Peyer's patch (tissue), 4 donors: ENCODE measurements at places on chromosomes 5 and 9. TPM values are rescaled to one million over a fixed set of nuclear protein-coding genes. Genes with fewer than 3 reads are reported as not detected.

SLC46A2 gene
- total RNA-seq = not detected

- no peak for DNase-seq
Observed at GRCh38 chr5:173680660-173681242, 64.3 kb upstream of the BOD1 start.

GRCh38 chr5:38768412-38769211, 77.2 kb upstream of the OSMR start:
- no peak for DNase-seq

DNA sequence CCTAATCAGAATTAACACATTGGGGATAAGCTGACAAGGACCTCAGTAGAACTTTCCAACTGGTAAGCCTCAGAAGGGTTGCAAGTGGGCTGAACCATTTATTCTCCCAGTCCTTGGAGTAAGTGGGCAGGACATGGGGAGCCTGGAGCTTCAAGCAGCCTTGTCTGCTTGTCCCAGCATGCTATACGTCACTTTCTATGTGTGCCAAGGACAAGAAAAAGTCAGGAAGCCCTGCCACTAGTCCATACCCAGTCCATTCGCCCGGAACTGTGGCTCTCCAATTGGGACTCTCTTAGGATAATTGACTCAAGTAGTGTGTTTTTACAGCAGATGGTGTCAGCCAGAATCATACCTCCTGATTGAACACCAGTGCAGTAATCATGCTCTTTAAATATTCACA, 62.6 kb upstream of the FRRS1L start:
- no peak for DNase-seq

- no peak for DNase-seq
Observed at GRCh38 chr9:133465984-133466383, 6.2 kb downstream of the CACFD1 start.

CAMSAP1 gene
- total RNA-seq = 23.1 TPM

DNA sequence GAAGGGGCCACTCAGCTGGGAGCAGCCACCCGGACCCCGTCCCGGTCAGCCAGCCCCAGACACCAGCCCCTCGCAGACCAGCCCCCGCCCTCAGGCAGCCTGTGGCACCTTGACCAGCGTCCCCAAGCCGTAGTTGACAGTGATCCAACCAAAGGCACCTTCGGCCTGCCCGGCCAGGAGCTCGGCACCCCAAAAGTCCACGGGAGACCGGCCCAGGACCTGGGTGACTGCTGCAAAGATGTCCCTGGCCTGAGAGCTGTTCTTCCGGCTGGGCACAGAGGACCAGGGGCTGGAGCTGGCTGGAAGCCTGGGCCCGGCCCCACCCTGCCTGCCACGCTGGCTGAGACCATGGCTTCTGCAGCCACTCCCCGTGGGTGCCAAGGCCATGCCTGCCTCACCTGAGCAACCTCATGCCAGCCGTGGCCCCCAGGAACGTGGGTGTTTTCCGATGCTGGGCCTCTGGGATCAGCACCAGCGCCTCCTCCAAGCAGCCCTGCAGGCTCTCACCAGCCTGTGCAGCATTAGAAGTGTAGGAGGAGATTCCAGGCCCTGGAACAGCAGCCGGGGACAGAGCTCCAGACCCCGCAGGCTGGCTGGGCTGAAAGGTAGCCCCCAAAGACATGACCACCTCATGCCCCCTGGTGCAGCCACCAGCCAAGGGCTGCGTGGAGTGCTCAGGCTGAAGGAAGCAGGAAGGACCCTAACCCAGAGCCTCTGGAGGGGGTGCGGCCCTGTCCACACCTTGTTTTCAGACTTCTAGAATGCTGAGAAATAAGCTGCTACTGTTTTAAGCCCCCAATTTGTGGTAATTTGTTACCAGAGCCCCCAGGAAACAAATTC, 4.2 kb downstream of the ENTPD8 start:
- no peak for DNase-seq

- no peak for DNase-seq
Observed at GRCh38 chr5:131396015-131396414, 132.2 kb downstream of the CDC42SE2 start.

- DNase-seq = no peak
Observed at GRCh38 chr5:146458894-146459293, 11.8 kb downstream of the TCERG1 start.

- DNase-seq = peak; percentile 20
Observed at GRCh38 chr5:132485641-132486317, 4.8 kb downstream of the IRF1 start.

KIF27 gene
- total RNA-seq = 8.8 TPM

EIF4EBP3 gene
- total RNA-seq = not detected

- DNase-seq = no peak
Observed at GRCh38 chr9:93674580-93675335, 98.4 kb downstream of the PHF2 start.

DNA sequence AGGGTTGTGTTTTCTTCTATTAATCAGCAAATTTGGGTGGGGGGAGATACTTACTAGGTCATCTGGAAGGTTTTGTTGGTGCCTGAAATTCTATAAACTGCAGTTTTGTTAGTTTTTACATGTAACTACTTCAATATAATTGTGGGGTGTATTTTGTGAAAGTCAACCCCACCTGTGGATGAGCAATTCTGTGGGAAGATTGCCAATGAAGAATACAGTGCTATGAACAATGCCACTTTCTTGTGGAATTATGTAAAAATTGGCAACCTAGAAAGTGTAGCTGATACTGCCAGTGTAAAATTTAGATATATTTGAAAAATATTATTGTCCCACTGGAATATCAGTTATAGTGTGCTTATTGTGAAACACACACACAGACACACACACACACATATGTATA, 80.7 kb downstream of the VCAN start:
- DNase-seq = no peak

ZFP37 gene
- 1.3 TPM for total RNA-seq

DNA sequence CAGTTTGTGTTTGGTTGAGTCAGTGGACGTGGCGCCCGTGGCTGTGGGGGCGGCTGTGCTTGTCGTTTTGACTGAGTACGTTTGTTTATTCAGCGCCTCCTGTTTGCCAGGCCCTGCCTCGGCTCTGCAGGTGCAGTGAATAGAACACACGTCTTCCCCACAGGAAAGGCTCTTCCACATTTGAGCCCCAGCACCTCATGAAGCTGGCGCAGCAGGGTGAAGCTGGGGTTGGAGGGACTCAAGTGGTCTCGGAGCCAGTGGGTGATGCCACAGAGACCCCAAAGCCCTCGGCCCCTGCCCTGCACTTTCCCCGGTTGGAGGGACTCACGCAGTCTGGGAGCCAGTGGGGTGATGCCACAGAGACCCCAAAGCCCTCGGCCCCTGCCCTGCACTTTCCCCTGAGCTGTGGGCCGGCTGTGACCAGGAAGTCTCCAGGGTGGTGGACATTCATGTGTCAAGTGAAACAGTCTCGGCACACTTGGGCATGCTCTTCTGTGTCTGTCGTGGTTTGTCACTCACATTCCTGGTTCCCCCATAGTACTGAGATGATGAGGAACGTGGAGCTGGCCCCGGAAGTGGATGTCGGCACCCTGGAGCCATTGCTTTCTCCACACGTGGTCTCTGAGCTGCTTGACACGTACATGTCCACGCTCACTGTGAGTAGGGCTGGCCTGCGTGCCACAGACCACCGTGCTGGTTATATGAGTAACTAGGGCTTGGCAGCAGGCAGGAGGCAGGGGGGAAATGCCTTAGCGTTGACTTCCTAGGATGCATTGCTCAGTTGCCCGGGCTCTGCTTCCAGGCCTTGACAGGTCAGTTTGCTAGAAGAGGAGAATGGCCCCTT, 13.6 kb downstream of the EXOC3 start:
- no peak for DNase-seq

DNA sequence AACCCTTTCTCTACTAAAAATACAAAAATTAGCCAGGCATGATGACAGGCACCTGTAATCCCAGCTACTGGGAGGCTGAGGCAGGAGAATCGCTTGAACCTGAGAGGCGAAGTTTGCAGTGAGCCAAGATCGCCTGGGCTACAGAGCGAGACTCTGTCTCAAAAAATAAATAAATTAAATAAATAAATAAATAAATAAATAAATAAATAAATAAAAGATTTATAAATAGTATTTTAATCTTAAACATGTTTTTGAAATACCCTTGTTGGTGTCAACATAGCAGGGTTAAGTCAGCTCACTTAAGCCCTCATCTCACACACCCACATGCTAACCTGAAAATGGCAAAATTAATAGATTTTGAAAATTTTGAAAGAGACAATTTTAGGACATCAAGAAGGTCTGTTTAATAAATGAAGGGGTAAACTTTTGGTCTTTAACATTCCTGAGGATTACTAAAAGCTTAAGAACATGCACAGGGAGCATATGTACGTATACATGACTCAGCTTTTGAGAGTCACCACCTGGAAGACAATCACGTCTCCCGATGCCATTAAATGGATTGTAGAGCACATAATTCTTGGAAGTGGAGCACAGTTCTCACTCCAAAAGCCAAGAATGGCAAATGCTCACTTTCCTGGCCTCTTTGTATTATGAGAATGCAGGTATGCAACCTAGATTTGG, 202.5 kb downstream of the GDNF start:
- no peak for DNase-seq

PCDHAC1 gene
- 2.5 TPM for total RNA-seq

MCIDAS gene
- total RNA-seq = not detected

DNA sequence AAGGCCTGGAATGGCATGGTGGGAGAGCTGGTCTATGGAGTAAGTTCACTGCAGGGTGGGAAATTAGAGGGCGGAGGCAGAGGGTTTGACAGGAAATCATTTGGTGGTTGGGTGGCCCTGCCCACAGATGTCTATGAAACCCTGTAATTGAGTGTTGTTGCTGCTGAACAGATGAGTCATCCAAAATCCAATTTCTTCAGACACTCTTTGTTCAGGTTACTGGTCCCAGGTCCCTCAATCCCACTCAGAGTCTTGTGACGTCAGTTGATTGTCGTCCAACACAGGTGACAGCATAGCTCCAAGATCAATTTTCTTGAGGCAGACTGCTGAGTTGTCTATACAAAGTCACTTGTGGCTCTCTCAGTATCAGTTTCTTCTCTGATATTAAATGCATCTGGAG, 208.6 kb downstream of the GRIA1 start:
- no peak for DNase-seq

DNA sequence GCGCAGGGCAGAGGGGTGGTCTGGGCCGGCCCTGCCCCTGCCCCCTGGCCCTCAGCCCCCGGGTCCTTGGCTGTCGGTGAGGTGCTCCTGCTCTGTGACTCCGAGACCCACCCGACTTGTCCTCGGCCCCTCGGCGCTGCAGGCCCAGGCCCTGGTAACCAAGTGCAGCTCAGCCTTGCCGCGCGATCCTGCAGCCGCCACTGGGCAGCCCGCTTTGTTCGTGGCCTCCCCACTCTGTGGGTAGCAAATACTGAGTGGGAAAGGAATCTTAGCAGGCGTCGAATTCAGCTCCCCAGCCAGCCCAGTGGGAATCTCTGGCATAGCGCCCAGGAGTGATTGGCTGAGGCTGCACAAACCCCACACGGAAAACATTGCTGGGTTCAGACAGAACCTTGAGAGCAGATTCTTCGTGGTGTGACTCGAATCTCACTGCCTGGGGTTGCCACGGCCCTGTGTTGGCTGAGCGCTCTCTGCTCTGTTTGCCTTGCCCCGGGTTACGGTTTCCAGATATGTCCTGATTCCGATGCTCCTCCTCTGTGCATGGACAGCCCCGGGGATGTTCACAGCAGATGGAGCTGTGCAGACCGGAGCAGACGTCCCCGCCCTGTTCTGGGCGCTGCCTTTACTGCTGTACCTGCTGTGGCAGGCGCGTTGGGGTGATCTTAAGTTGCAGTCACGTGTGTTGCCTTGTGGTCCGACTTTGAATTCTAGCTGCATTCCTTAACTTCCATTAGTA, 13.4 kb upstream of the EXOC3 start:
- peak; percentile 67 for DNase-seq

GRCh38 chr5:126251024-126251423, 172.2 kb upstream of the GRAMD2B start:
- DNase-seq = no peak

GRCh38 chr5:140366589-140367255, 6.7 kb downstream of the SLC4A9 start:
- no peak for DNase-seq

DNA sequence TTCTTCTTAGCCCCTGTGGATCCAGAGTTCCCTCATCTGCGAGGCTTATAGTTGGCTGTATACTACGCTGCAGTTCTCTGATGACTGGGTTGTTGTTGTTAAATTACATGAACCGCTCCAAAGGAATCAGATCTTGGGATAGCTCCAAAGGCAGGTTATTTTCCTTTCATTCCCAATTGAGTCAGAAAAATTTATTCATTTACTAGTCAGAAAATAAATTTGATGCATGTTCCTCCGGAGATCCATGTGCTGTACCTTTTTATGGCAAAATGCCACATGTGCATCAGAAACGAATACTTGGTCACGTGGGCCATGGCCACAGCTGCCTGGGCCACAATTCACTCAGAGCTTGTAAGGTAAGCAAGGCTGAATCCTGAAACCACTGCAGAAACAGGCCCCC, 304.0 kb downstream of the NR2F1-AS1 start:
- DNase-seq = no peak

SNCB gene
- not detected for total RNA-seq

DNA sequence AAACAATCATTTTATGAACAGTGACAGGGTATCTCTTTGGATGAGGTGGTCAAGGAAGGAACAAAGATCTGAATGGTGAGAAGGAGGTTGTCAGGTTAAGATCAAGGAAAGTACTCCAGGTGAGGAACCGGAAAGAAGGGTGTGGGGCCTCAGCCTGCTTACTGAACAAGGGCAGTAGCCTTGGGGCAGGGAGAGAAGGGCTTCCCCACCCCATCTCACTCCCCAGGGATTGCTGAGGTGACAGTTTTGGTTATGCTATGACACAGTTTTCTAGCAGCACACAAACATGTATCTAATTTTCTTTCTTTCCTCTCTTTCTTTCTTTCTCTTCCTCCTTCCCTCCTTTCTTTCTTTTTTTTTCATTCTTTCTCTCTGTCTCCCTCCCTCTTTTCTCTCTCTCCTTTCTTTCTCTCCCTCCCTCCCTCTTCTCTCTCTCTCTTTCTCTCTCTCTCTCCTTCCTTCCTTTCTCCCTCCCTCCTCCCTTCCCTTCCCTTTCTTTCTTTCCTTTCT, 4.1 kb upstream of the HDHD3 start:
- DNase-seq = no peak

- DNase-seq = peak; percentile 95
Observed at GRCh38 chr5:14142827-14143545, at the start of gene TRIO. Gene TRIO, plus strand, starts transcription at chr5:14143342. Its CDS starts 384 bp downstream, at chr5:14143726.
